NCI-H510A (cell line): ENCODE measurements at places on chromosomes 12 and 14.

DNA sequence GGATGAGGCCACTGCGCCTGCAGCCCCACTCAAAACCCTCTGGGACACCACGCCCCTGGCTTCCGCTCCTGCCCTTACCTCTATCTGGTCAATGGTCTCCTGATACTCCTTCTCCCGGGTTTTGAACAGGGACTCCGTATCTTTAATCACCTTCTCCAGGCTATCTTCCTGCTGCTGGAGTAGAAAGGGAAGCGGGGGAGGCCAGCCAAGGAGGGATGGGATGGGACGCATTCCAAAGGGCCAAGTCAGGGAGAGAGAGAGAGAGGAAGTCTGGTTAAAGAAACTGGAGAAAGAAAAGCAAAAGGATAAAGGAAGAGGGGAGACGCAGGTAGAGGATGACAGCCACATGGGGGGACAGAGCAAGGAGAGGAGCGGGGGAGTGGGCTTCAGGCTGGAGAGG is 7.9 kb downstream of the IFFO1 start:
- DNase-seq = no peak

- DNase-seq = no peak
Observed at GRCh38 chr14:72560889-72561493, 332.9 kb downstream of the DPF3 start.

- no peak for DNase-seq
Observed at GRCh38 chr12:93921521-93921920, 226.9 kb upstream of the PLXNC1 start.

DNA sequence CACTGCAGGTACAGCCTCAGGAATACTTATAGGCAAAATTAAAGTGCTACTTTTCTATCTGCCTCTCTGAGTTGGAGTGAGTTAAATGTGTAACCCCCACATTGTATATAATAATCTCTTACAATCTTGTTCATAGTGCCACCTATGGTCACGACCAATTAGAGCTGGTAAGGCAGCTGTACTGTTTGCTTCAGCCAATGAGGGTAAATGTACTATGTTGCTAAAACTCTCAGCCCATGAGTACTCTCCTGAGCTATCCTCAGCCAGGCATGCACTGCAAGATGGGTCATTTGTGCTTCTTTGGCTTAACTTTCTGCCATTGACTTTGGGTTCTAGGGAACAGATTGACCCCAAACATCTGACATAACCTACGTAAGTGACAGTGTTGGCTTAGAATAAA is 15.0 kb upstream of the MDM2 start:
- peak; percentile 3 for DNase-seq

- no peak for DNase-seq
Observed at GRCh38 chr12:39440101-39440500, 2.8 kb downstream of the KIF21A start.

DNA sequence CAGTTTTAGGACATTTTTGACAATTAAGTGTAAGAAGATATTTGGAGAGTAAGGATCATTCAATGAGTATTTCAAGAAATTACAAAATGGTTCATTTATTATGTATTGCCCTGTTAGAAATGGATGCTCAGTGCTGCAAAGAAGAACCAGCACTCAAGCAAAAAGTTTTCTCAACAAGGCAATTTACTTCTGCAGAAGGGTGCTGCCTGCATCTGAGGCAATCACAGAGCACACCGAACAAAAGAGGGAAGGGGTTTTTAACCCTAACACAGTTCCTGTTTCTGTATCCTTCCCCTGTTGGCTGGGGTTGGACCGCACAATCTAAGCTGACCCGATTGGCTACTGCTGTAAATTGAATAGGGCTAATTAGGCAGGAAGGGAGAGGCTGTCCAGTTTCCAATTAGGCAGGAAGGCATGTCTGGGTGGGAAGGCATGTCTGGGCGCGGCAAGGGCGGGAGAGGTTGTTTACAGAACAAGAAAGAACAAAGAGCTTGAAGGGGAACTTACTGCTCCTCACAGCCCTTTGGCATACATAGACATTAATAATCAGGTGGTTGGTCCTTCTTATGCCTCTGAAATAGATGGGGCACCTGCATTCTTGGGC is 41.4 kb downstream of the SPTSSA start:
- no peak for DNase-seq

GRCh38 chr12:25365340-25365730 is 114.6 kb upstream of the KRAS start:
- no peak for DNase-seq

DNA sequence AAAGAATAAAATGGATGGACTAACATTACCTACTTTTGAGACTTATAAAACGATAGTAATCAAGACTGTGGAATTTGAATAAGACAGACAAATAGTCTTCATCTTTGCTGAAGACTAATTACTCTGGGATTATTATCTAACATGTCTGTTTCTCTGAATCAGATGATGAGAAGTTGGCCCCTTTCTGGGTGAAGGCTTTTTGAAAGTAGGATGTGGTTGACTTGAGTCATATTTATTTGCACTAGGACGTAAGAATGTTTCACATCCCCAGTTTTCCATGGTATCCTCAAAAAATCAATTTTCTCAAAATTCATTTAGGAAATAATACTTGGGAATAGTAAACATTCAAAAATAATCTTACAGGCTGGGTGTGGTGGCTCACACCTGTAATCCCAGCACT is 31.8 kb downstream of the PKP2 start:
- no peak for DNase-seq

- no peak for DNase-seq
Observed at GRCh38 chr14:61326847-61327246, 5.5 kb downstream of the PRKCH start.

- no peak for DNase-seq
Observed at GRCh38 chr12:58701536-58701935, 218.8 kb downstream of the LRIG3 start.

DNA sequence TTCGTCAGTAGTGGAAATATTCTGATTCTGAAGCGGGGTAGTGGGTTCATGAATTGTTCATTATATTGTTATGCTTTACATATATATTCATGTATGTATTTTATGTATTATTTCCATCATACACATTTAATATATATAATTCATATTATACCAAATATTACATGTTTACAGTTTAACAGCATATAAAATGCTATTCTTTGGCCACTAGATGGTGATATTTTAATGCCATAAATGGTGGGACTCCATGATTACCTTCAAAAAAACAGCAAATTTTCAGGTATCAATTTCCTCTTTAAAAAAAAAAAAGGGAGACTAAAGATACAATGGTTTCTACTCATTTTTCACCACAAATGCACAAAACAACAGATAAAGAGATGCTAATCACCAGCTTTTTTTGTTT is 41.0 kb downstream of the BDKRB1 start:
- no peak for DNase-seq

DNA sequence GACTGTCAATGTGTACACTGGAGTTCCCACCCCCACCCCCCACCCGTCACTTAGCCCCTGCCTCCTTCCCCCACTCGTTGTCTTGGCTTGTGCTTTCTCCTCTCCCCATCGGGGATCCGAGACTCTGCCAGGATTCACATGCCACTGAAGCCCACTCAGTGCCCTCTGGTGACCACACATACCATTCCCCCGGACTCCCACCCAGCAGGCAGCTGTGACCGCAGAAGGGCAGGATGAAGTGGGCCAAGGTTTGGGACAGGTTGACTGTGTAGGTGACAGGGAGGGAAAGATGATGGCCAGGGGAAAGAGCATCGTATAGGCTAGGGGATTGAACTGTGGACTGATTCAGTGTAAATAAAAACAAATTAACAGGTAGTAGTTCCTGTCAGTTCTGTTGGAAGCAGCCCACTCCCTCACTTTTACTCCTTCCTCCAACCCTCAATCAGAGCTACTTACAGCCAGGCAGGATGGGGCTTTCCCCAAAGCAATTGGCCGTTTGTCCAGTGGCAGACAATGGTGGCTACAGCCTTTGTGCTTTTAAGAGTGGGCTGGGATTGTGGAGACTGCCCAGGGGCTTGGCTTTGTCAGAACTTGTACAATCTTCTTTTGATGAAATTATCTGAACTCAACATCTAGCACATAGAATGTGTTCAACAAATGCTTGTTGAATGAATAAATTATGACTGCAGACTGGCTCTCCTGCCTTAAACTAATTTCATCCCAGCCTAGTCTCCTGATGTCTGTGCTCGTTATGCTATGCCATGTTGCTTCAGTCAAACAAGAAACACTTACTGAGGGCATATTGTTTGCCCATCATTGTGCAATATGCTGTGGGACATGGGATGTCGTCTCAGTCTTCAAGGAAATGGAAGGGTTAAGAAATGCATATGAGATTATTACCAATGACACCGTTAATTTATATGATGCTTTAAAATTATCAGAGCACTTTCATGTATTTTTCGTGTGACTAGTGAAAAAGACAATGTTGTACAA is 30.2 kb downstream of the TTC9 start:
- DNase-seq = no peak

- no peak for DNase-seq
Observed at GRCh38 chr12:116635487-116635886, 76.3 kb downstream of the MAP1LC3B2 start.

- DNase-seq = no peak
Observed at GRCh38 chr12:33423706-33424105, 15.9 kb downstream of the SYT10 start.

- DNase-seq = no peak
Observed at GRCh38 chr14:31895206-31895605, 181.9 kb upstream of the ARHGAP5 start.

DNA sequence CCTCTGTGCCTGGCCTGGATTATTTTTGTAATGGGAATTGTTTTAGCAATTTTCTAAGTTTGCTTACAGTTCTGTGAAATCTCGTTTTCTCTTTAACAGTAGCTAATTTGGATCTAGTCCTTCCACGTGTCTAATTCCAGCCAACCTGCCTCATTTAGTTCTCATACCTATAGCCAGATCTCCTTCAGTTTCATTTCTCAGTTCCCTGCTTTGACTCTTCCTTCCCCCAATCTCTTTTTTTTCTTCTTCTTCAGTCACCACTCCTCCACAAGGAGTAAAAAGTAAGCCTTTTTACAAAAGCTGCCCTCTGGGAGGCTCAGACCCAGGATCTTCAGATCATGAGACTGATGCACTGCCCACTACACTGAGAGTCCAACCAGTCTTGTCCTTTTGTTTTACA is 1.4 kb downstream of the THTPA start:
- no peak for DNase-seq
